NB4 (cell line): ENCODE measurements at places on chromosomes 3 and 15.

DNA sequence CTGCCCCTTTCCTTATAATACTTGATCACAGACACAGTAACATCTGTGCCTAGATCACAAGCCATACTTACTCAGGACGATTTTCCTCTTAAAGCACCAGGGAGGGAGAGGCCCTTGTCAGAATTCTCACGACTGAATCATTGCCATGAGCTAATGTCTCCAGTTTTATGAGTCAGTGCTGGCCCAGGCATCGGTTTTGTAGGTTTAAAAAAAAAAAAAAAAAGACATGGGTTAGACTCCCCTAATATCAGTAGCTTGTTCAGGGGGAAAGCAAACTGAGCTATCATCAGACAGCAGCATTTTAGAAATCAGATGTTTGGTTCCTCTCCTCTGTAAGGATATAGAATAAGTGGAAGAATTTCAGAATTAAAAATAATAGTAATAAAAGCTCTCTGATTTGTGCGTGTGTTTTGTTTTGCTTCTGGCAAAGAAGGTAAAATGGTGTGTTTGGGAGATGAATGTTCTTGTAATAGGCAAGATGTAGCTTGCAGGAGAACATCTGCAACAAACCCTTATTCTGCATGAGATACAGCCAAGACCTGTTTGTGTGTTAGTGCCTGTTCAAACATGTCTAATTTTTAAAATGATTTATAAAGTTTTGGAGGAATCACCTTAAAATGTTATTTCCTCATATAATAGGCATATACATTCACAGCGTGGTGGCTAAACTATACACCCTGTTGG, 193.6 kb downstream of the TP63 start:
- no peak for DNase-seq

- DNase-seq: no peak
Observed at GRCh38 chr3:54619531-54619930, 308.3 kb downstream of the LRTM1 start.

GRCh38 chr15:41498657-41499056, 5.0 kb downstream of the ITPKA start:
- no peak for DNase-seq

GRCh38 chr3:46549408-46549904, 16.6 kb downstream of the LRRC2 start:
- no peak for DNase-seq

DNA sequence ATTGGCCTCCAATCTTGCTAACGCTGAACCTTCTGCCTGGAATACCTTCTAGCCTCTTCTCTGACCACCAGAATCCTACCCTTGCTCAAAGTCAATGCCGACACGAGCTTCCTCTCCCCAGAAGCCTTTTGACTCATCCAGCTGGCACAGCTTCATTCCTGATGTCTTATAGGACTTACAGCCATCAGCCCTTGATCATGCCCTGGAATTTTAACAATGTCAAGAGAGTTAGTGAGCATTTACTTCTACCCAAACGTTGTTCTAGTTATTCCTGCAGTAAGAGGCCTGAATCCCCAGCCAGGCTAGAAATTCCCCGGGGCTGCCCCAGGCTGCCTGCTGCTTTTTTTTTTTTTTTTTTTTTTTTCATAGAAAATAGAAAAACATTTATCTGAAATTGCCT, 3.9 kb downstream of the CYP1A2 start:
- no peak for DNase-seq

DNA sequence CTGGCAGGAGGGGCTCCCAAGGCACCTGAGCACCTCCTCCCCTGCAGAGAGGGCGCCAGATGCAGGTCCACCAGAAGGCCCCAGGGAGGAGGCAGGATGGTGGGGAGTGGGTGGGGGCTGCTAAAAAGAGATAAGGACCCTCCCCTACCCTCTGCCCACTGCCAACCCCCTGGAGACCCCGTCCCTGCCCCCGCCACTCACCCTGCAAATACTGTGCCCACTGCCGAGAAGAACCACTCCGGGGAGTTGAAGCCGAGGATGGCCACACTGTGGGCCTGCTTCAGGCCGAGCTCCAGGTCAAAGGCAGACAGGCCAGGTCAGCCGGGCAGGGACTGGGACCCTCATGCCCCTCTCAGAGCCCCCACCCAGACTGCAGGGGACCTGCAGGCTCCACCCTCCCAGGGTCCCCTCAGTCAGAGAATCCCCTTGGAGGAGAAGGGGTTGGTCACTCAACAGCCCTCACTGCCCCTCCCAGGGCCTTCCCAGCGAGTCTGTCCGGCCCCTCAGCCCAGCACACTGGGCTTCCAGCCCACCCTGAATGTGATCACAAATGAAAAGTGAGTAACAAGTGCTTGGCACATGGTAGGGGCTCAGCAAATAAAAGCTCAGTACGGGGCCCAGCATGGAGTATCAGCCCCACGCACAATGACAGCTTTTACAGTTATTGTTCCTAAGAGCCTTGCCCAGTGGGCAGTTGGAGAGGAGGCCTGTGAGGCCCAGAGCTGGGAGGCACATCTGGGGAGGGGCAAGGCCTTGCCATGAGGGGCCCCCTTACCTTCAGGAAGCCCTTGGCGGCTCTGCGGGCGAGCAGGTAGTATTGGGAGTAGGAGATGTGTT, 40.4 kb downstream of the ACSBG1 start:
- no peak for DNase-seq

GRCh38 chr15:80179935-80180334, 27.1 kb downstream of the FAH start:
- DNase-seq: no peak

- DNase-seq: no peak
Observed at GRCh38 chr3:151276038-151276686, 2.2 kb downstream of the P2RY14 start.

DNA sequence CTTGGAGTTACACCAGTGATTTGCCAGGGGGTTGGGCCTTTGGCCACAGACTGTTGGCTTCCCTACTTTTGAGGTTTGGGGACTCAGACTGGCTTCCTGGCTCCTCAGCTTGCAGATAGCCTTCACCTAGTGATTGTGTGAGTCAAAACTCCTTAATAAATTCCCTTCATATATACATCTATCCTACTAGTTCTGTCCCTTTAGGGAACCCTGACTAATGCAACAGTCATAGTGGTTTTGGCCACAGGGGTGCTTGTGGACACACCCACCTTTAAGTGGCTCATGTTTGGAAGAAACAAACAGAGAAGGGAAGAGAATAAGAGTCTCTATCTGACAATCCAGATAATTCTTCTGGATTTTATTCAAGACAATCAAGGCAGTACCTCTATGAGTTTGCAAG, 457.7 kb downstream of the EPHA3 start:
- no peak for DNase-seq

DNA sequence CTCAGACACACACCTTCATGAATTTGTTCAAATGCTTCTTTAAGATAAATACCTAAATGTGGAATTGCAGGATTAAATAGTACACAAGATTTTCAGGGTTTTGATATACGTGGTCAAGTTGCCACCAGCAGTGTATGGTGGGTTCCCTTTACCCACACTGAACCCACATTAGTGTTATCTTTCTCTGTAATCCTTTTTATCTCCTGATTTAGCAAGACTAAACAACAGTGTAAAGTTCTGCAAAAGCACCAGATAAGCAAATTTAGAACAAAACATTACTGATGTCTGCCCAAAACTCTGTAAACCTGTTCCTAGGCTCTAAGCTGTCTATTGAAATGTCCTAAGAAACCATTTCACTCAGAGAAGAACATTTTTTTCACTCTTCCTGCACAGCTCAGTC, 352.9 kb downstream of the FHIT start:
- DNase-seq: no peak
